Bronchial epithelial cell (primary cell): ENCODE measurements at places on chromosomes 3 and 15.

DNA sequence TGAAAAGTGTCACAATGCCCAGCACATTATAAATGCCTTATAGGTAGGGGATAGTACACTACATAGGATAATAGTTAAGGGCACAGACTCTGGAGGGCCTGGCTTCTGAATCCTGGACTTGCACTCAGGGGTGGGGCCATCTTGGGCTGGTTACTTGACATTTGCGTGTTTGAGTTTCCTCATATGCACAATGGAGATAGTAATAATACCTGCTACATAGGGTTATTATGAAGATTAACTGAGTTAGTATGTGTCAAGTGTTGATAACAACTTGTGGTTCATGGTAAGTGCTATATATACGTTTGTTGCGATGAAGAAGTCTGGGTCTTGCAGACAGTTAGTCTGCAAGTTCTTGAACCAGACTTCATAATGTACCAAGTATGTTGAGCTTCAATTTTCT is 37.0 kb downstream of the MITF start:
- DNase-seq: no peak

DNA sequence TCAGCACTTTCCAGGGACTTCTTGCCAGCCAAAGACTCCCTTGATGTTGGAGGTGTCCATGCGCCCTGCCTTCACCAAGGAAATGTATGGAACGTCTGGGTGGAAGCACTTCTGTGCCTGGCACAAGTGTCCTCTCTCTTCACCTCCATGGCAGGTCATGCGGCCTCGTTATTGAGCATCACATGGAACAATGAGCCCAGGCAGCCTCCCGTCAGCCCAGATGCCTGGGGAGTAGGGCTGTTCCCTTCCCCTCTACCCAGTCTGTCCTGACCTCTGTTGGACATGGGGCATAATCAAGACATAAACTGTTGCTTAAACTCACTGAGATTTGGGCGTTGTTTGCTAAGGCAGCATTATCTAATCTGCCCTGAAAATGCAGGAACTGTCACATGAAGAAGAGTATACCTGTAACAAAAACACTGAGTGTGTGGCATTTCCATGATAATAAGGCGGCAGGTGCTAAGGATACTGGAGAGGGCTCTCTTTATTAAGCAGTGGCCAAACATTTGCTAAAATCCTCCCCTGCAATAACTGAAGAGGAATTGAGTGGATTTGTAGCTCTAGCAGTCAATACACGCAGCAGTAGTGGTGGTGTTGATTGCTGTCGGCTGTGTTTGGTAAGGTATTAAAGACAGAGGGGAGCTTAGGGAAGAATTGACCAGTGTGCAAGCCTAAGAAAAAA is 338.2 kb upstream of the ATP10A start:
- no peak for DNase-seq

DNA sequence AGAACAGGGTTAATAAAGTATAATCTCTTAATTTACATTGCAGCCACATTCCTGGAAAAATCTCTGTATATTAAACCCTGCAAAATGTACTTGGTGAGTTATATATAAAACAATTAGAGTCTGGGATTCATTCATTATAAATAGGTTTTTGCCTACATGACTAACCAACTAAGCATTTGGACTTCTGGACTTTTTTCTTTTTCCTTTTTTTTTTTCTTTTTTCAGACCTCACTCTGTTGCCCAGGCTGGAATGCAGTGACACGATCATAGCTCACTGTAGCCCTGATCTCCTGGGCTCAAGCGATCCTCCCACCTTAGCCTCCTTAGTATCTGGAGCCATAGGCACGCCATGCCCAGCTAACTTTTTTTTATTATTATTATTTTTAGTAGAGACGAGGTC is 4.5 kb downstream of the DNAJC13 start:
- no peak for DNase-seq

DNA sequence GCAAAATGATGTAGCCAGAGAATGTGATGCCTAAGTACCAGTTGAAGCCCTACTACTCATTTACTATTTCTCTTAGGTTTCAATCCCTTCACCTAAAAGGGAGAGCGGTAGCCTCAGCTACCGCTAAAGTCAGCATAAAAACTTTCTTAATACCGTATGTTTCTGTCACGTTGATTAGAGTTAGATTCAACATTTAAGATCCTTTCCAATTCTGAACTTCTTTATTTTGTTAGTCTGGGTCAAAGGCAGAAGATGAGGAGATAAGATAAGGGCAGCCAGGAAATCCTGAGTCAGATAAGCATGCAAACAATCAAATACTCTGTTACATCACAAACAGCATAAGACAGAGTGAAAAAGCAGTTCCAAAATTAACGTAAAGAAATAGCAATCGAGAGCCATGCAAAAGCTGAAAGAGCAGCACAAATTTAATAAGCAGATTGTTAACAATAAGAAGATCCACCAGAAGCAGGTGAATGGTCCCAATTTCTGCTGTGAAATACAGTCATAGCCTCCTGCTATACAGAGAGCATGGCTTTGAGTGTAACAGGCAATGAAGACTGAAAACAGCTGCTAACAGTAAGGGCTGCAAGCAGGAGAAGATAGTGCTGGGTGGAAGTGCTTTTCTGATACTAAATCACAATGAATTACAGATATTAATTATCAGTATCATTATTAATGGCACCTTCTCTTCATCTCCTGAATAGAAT is 3.0 kb downstream of the TMEM207 start:
- DNase-seq: no peak

DNA sequence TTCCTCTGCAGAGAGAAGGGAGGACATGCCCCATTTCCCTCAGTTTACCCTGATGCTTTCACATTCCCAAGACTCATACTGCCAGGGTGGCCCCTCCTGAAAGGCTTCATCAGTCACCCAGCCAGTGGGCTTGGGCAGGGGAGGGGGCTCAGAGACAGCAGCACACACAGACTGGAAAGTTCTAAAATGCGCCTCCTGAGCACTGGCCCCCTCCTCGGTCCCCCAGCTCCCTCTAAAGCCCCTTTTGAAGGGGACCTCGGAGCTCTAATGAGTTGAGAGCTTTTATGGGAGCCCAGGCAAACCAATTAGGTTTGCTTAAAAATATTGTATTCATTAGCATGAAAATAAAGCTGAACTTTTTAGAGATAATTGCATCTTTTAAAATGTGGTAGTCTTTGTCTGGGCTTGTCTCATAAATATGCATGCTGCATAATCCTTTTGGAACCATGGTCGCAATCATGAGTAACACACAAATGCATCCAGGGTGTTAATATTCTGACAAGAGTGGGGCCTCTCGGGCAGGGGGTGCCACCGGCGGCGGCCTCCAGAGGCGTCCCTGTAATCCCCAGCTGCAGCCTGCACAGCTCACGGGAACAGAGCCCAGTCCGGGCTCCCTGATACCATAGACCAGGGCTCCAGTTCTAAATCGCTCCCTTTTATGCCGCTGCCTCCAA is 78.5 kb downstream of the RPLP1 start:
- DNase-seq: no peak

GRCh38 chr3:125067225-125067624 is 11.4 kb upstream of the HEG1 start:
- peak; percentile 64 for DNase-seq

- DNase-seq: no peak
Measured at GRCh38 chr3:135860761-135861160, 104.8 kb upstream of the PPP2R3A start.

GRCh38 chr3:94716326-94717018 is 653.6 kb downstream of the NSUN3 start:
- DNase-seq: peak; percentile 37

DNA sequence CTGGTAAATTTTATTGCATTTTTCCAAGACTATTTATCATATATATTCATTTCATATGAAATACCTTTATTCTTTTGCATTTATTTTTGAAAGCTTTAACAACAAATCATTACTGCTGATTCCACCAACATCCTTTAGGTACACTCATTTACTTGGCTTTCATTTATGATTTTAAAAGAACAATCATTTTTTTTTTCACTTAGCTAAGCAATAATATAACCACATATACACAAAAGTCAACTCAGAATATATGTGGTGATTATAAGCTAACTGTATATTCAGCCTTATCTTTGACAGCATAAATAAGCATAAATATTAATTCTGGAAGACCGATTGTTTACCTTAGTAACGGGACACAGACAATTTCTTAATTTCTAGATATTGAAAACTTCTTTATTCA is 458.6 kb upstream of the ZNF385D start:
- no peak for DNase-seq

DNA sequence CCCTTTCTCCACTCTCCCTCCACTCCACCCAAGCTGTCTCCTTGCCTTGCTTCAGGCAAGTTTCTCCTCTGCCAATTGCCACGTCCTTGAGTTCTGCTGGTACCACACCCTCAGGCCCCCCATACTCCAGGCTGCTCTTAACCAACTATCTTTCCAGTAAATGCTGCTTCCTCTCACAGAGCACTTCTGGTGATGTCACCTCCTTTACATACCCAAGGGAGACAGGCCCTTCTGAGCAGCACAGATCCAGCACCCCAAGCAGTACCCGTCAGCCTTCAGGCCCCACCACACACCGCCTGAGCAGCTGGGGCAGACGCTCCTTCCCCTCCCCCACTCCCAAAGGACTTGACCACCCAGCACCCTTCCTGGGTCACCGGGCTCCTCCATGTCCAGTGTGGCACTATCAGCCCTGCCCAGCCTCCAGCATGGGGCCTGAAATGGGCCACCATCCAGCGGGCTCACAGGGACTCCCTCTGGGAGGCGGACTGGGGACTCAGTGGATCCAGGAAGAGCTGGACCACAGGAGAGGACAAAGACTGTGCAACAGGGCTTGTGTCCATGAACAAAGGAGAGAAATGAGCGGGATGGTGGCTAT is 50.2 kb downstream of the KLF15 start:
- no peak for DNase-seq

- DNase-seq: no peak
Measured at GRCh38 chr3:178137831-178138230, 398.4 kb upstream of the KCNMB2 start.

- DNase-seq: no peak
Measured at GRCh38 chr3:185502987-185503386, 4.2 kb upstream of the TMEM41A start.

DNA sequence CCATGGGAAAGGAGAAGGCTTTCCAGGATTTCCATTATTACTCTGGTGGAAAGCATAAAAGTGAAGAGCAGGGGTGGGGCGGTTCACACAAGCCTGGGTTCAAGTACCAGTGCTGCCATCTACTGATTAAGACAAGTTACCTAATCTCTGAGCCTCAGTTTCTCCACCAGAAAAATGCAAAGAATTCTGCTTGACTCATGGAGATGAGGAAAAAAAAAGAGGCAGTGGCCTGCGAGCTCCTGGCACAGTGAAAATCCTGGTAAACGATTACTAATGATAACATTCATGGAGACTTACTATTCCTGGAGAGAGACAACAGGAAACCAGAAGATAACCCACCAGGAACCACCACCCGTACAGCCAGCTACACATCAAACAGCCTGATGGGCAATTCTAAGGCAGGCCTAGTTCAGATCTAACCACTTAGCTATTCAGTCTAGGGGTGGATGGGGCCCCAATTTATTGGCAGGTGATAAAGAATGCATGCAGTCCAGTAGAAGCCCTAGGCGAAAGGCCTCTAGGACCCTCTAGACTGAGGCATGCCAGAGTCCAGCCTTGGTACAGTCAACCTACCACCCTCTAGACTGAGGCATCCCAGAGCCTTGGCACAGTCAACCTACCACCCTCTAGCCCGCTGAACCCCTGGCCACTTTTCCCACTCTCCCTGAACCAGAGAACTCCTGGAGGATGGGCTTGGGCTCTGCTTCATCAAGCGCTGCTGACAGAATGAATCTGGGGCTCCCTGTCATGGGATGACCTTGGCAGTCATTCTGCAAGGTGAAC is 2.5 kb downstream of the AMOTL2 start:
- no peak for DNase-seq

DNA sequence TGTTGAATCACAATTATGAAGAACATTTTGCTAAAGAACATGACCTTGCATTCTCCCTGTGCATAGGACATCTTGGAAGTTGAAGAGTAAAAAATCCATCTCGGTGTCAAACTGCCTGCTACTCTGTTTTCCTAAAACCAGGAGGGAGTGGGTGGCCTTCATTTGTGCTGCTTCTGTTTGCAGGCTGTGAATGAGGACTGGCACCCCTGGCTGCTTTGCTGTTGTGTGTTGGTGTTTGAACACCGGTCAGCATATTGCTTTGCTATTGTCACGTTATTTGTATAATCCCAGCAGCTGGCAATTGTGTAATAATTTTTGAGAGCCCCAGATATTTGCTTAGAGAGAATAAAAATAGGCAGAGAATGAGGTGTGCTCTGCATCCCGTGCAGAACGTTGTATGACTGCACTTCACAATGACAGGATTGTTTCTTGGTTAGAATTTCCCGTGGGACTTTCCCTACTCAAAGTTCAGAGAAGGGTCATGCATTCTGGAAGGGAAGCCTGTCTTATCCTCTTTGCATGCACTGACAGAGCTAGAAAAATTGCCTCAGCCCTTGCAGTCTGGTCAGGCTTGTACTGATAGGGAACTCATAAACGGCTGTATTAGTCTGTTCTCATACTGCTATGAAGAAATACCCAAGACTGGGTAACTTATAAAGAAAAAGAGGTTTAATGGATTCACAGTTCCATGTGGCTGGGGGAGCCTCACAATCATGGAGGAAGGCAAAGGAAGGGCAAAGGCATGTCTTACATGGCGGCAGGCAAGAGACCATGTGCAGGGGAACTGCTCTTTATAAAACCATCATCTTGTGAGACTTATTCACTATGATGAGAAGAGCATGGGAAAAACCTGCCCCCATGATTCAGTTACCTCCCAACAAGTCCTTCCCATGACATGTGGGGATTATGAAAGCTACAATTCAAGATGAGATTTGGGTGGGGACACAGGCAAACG is 16.3 kb downstream of the SV2B start:
- peak; percentile 69 for DNase-seq

GRCh38 chr15:84824260-84825007 is 7.3 kb downstream of the ALPK3 start:
- no peak for DNase-seq

GRCh38 chr3:34419801-34420200 is 621.4 kb downstream of the PDCD6IP start:
- DNase-seq: no peak

GRCh38 chr3:191412759-191413158 is 48.2 kb upstream of the PYDC2 start:
- DNase-seq: peak; percentile 86

- no peak for DNase-seq
Measured at GRCh38 chr3:64460877-64461276, 226.9 kb downstream of the ADAMTS9 start.

GRCh38 chr15:65326117-65326526 is 21.6 kb downstream of the RNU5B-1 start:
- no peak for DNase-seq

- DNase-seq: no peak
Measured at GRCh38 chr3:59749291-59749690, 699.5 kb upstream of the CFAP20DC start.
